Fibroblast of the conjunctiva (primary cell): ENCODE measurements at places on chromosomes 5 and 9.

DNA sequence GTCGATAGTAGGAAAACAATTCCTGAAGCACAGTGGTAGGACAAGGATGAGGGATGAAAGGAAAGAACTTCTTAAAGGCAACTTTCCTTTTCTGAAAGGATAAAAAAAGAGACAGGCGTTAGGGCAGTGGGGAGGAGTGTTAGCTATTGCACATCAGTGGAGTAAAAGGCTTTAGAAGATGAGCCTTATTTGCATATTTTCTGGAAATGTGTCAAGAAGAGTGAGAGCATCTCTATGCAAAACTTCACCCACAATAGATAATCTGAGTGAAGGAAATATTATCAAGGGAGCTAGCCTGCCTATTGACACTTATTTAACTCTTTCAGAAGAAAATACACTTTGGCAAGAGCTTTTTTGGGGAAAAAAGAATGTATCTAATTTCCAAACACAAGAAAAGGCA is 151.6 kb downstream of the MACIR start:
- DNase-seq = no peak

GRCh38 chr5:72842816-72843215 is 26.4 kb downstream of the TNPO1 start:
- DNase-seq = no peak

GRCh38 chr5:81749561-81750307 is 1.2 kb downstream of the SSBP2 start:
- no peak for DNase-seq

DNA sequence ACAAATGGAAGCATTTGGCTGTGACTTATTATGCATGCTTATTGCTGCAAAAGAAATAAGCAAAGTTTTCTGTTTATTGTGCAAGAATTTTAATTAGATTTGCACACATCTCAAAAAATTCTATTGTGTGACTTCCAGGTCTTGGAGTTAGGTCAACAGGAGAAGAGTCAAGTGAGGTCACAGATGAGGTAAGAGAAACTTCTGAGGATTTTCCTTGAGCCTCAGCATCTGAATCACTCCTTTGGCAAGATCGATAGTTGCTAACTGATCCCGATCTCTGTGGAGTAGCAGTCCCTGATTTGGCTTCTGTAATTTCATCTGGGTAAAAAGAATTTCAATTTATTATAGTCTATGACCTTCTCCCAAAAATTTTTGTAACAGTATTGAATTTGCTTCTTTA is 6.9 kb upstream of the TTC33 start:
- no peak for DNase-seq

- DNase-seq = no peak
Observed at GRCh38 chr9:127369428-127369827, 27.5 kb upstream of the SLC2A8 start.
